ENCODE measurements at places on chromosomes 13 and 19. TPM values are rescaled to one million over a fixed set of nuclear protein-coding genes. Genes with fewer than 3 reads are reported as not detected.

CBY2 gene
- not detected for total RNA-seq

PSMD8 gene
- total RNA-seq: 123 TPM

DNA sequence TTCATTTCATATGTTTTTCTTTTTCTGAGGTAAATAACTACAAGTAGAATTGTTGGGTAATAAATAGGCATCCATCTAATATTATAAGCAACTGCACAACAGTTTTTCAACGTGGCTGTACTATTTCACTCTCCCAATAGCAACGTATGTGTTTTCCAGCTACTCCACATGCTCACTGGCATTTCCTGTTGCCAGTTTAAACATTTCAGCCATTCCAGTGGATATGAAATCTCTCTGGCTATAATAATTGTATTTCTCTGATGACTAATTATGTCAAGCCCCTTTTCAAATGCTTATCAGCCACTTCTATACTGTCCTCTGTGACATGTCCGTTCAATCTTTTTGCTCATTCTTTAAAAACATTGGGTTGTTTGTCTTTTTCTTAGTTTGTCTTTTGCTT lies 26.8 kb upstream of the ALOX5AP start:
- H3K27me3 ChIP-seq: no peaks in the 10 kb centered on the region
- no peak overlapping the region for H3K27ac ChIP-seq
- no peak for DNase-seq
- H3K4me3 ChIP-seq: no peak overlapping the region
- no peaks in the 10 kb centered on the region for H3K36me3 ChIP-seq

DNA sequence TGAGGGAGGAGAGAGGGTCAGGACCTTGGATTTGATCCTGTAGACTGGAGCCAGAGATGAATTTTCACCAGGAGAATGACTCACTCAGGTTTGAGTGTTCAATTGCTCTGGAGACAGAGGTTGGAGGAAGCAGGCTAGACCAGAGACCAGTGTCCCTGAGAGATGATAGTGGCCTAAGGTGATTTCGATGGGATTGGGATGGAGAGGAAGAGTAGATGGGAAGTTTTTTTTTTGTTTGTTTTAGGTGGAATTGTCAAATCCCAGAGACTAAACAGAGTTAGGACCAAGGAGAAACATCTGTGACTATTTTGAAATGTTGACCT lies 2.3 kb downstream of the CEBPG start:
- no peak overlapping the region for H3K27ac ChIP-seq
- H3K27me3 ChIP-seq: no peaks in the 10 kb centered on the region
- H3K4me3 ChIP-seq: peak overlapping the region; percentile 74
- H3K36me3 ChIP-seq: peaks cover 19% of the 10 kb centered on the region
- H3K4me1 ChIP-seq: peaks cover 29% of the 10 kb centered on the region
- DNase-seq: no peak

DNA sequence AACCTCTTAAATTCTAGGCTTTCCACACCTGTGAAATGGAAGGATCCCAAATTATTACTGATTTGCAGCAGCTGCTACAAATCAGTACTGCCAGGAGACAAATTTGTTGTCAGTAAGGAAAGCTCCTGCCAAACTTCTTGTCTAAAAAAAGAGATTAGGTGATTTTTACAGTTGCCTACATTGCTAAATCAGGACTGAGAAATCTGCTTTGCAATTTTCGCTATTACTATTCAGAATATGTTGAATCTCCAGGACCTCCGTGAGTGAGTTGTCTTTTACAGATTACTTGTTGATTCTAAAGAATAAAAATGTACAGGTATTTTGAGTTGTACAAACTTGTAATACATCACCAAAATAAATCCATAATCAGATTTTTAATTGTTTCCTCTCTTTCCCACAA lies 1815.9 kb downstream of the PCDH9 start:
- no peak for DNase-seq
- H3K4me3 ChIP-seq: no peak overlapping the region
- no peaks in the 10 kb centered on the region for H3K36me3 ChIP-seq
- H3K27me3 ChIP-seq: no peaks in the 10 kb centered on the region
- H3K4me1 ChIP-seq: no peaks in the 10 kb centered on the region

- DNase-seq: no peak
- no peak overlapping the region for H3K4me3 ChIP-seq
- no peaks in the 10 kb centered on the region for H3K36me3 ChIP-seq
- peak overlapping the region; percentile 78 for H3K27ac ChIP-seq
These were observed 19.3 kb downstream of the PALM start for GRCh38 chr19:728011-728410.

CCDC70 gene
- not detected for total RNA-seq

- H3K4me1 ChIP-seq: no peaks in the 10 kb centered on the region
- no peaks in the 10 kb centered on the region for H3K27me3 ChIP-seq
- peak overlapping the region; percentile 65 for H3K27ac ChIP-seq
- no peaks in the 10 kb centered on the region for H3K36me3 ChIP-seq
- no peak for DNase-seq
- no peak overlapping the region for H3K4me3 ChIP-seq
These were observed 13.8 kb downstream of the FGF21 start for GRCh38 chr19:48768994-48769713.

DNA sequence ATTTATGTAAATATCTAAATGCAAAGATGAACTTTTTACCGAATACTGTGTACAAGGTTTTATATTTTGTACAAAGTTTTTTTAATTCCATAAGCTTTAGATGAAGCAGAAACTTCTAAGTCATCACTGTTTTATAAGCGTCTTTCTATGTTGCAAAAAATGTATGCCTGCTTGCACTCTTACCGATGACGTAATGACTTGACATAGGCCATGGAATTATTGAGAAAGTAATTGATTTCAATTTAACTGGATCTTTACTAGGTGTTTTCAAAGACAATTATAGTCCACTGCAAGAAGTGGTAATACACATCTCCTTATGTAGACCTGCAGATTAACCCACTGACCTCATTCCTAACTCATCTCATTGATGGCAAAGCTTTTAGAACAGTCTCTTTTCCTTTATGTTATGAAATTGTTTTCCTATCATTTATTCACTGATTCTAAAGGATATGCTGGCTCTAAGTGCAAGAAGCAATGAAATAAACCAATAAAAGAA lies 10.4 kb downstream of the DACH1 start:
- no peak for DNase-seq
- no peak overlapping the region for H3K27ac ChIP-seq
- no peak overlapping the region for H3K4me3 ChIP-seq
- H3K4me1 ChIP-seq: peaks cover 3% of the 10 kb centered on the region

IFNL1 gene
- total RNA-seq: not detected

- H3K27me3 ChIP-seq: no peaks in the 10 kb centered on the region
- H3K4me1 ChIP-seq: peaks cover 8% of the 10 kb centered on the region
- no peak overlapping the region for H3K4me3 ChIP-seq
- H3K27ac ChIP-seq: no peak overlapping the region
- DNase-seq: no peak
These were observed 72.8 kb upstream of the PCDH8 start for GRCh38 chr13:52921194-52921593.

DNA sequence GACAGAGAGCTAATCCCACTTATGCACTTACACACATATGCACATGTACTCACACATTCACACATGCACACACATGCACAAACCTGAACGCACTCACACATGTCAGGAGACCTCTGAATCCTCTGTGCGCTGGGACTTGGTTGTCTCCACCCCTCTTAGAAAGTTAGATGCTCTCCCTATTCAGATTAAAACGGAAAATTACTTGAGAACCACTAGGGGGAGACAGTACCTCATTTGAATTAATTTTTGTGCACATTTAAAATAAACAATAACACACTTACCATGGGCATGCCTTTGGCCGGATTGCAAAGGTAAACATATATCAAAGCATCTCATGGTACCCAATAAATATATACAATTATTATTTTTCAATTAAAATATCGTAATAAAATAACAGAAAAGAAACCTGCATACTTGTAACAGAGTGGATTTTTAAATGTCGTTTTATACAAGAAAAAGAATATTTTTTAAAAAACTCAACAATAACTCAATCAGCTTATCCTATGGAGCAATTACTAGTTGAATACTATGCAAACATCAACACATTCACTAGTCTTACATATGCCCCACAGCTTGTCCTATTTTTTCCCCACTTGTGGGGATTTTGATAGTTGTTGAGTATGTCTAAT lies 9.5 kb upstream of the LILRB4 start:
- no peaks in the 10 kb centered on the region for H3K36me3 ChIP-seq
- DNase-seq: no peak
- no peak overlapping the region for H3K4me3 ChIP-seq

DNA sequence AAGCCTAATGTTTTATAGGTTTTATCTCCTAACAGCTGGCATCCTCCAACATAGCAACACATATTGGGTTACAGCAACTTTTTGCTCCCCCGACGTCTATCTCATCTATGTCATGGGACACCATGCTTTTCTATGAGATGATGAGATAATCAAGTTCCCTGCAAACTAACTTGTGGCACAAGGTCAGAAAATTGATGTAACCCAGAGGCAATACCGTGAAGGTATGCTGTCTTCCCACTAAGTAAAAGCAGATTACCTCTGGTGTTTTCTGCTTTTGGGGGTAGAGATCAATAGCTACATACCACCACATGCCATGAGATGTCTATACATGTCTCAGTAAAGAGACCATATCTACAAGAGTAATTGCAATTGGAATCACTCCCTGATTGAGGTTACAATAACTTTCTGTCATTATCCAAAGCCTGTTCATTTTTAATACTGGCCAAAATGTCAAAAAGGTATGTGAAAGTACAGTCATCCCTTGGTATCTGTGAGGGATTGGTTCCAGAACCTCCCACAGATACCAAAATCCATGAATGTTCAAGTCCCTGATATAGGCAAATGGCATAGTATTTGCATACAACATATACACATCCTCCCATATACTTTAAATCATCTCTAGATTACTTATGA lies 131.3 kb downstream of the CYSLTR2 start:
- no peak overlapping the region for H3K4me3 ChIP-seq
- no peak for DNase-seq
- no peaks in the 10 kb centered on the region for H3K36me3 ChIP-seq
- no peaks in the 10 kb centered on the region for H3K4me1 ChIP-seq
- no peaks in the 10 kb centered on the region for H3K27me3 ChIP-seq

DNA sequence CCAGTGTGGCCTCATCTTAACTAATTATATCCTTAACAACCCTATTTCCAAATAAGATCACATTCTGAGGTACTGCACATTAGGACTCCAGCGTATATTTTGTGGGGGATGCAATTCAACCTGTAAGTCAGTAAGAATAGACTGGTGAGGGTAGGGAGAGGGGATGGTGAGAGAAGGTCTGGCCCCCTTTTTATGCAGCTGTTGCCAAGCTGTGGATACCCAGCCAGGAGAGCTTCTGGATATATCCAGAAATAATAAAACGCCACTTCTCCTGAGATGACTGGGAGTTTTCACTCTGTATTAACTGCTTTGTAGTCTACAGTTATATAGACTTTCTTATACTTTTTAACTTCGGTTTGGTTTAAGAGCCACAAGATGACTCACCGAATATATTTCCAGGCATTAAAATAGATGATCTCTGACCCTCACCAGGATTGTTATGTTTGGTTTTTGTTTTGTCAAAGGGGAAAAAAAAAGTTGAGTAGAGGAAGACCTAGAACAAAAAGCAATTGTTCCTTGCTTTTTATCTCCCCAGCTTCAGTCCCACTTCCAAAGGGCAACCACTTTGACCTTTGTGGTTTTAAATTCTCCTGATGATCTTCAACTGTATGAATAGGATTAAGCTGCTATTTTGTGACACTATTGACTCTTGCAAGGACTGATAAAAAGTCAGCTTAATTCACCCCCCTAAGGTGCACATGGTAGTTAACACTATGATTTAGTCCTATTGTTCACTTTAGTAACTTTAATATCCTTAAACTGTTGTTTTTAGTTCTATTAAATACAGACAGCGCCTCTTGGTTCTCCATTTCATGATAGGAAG lies 3.1 kb upstream of the NEK3 start:
- peaks cover 7% of the 10 kb centered on the region for H3K4me1 ChIP-seq
- no peak for DNase-seq
- H3K27me3 ChIP-seq: no peaks in the 10 kb centered on the region
- H3K36me3 ChIP-seq: peaks cover 10% of the 10 kb centered on the region
- H3K27ac ChIP-seq: no peak overlapping the region

- no peak overlapping the region for H3K4me3 ChIP-seq
- H3K4me1 ChIP-seq: no peaks in the 10 kb centered on the region
- no peak for DNase-seq
These were observed 31.0 kb downstream of the CILP2 start for GRCh38 chr19:19568802-19569756.

DNA sequence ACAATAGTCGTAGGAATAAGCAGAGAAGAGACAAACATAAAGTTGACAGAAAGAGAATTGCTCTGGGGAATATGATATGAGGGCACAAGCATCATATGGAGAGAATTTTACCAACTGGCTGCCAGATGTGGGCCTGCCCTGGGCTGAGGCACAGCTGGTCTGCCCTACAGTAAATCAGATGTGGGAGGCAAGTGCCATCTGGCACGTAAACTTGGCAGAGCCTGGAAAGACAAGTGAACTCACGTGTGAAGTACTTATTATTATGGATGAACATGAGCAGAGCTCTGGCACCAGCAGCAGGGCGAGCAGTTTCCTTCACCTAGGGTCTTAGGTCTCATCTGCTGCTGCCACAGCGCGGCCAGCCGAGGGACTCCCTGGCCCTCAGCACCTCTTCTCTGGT lies 20.6 kb downstream of the PCDH8 start:
- no peaks in the 10 kb centered on the region for H3K4me1 ChIP-seq
- H3K36me3 ChIP-seq: no peaks in the 10 kb centered on the region
- no peak overlapping the region for H3K27ac ChIP-seq
- peaks cover under 1% of the 10 kb centered on the region for H3K27me3 ChIP-seq
- H3K4me3 ChIP-seq: no peak overlapping the region

S1PR5 gene
- total RNA-seq: 2.1 TPM

DNA sequence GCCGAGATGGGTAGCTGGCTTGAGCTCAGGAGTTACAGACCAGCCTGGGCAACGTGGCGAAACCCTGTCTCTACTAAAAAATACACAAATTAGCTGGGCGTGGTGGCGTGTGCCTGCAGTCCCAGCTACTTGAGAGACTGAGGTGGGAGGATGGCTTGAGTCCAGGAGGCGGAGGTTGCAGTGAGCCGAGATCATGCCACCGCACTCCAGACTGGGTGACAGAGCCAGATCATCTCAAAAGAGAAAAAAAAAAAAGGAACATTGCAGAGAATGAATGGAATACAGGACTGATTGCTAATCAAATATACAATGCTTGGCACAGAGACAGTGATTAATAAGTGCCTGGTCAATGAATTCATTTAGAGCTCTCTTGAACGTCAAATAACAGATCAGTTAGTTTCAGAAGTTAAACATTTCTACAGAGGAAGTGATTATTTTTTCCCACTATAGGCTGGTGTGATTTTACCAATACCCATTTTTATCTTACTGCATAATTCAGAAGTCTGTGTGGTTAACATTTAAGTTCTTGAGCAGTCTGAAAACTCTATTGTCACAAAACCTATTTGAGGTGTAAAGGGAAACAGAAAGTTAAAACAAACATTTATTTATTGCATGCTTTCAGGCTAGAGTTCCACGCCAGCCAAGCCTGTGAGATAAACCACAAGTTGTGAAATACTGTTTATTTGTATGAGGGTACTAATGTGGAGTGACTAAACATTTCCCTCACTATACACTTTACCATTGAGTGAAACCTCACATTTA lies 7.7 kb upstream of the TBC1D4 start:
- H3K36me3 ChIP-seq: no peaks in the 10 kb centered on the region
- no peaks in the 10 kb centered on the region for H3K4me1 ChIP-seq
- no peaks in the 10 kb centered on the region for H3K27me3 ChIP-seq
- H3K4me3 ChIP-seq: peak overlapping the region; percentile 4

FAM216B gene
- not detected for total RNA-seq

RCBTB2 gene
- total RNA-seq: 18.4 TPM

Data from upper lobe of right lung (tissue), 1 donor.